GOT3 (cell line): ENCODE measurements at places on chromosomes 5 and 9.

- no peak for DNase-seq
These were observed at the start of gene CARD6 for GRCh38 chr5:40841068-40841805. Gene CARD6 (plus strand): TSS chr5:40841367. CDS start chr5:40841383, 16 bp downstream.

GRCh38 chr5:144361406-144361805 is 190.7 kb downstream of the KCTD16 start:
- no peak for DNase-seq

DNA sequence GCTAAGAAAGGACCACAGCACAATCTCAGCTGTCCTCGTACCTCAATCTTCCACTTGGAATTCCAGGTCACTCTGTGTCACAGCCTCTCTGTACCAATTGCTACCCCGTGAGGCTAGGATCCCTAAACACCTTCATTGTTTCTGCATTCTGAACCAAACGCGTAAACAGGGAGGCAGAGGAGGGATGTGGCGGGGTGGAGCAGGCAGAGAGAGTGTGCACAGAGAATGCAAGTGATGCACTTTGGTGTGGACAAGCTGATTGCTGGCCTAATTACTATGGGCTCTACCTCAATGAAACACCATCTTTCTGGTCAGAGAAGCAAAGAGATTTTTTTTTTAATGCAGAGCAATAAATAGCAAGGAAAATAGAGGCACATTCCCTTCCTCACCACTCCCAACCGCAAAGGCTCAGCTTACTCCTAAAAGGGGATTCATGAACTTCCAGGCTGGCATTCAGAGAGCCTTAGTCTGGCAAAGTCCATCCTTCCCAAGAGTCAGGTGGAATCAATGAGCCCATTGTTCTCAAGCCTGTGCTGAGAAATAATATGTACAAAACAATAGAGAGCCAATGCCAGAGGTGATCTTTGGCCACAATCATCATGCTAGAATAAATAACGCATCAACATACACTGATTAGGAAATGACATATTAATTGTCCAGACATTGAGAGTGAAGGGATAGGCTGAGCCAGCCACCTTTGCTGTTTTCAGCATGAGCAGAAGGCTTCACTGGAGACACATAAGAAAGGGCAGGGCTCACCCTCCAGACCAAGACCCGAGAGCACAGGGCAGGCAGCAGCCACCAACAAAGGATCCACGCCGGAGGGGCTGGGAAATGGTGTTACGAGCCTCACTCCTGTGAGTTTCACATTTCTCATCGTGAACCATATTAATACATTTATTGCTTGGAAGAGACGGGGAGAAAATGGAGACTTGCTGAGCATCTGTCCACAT is 278.8 kb downstream of the ENC1 start:
- DNase-seq, result no peak

DNA sequence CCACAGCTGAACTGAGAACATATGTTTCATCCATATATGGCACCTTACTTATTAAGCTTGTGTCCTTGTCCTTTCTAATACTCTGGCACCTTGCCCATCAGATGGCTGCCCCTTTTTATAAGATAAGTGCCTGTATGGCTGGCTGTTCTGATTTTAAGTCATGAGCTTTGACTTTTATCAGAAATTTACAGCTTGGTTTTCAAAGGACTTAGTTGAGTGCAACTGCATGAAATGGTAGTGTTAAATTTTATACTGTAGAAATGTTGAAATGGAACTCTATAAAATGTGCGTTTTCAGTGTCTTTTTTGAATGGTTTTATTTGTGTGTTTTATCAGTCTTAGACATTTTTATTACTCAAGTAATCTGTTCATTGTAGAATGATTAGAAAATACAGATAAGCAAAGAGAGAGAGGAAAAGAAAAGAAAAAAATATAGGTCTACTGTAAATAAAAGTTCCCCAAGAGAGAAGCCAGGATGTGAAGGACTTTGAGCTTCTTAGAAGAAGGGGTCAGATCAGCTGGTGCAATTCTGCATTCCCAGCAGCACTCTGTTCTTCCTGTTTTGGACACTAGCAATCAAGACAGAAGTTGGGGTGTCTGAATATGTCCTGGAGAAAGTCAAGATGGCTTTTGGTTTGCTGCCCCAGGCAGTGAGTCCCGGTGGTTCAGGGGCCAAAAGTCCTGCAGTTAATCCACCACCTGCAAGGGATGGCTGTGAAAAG is 38.9 kb downstream of the ARHGAP26 start:
- no peak for DNase-seq

- no peak for DNase-seq
These were observed 28.2 kb downstream of the SARDH start for GRCh38 chr9:133709691-133710571.

DNA sequence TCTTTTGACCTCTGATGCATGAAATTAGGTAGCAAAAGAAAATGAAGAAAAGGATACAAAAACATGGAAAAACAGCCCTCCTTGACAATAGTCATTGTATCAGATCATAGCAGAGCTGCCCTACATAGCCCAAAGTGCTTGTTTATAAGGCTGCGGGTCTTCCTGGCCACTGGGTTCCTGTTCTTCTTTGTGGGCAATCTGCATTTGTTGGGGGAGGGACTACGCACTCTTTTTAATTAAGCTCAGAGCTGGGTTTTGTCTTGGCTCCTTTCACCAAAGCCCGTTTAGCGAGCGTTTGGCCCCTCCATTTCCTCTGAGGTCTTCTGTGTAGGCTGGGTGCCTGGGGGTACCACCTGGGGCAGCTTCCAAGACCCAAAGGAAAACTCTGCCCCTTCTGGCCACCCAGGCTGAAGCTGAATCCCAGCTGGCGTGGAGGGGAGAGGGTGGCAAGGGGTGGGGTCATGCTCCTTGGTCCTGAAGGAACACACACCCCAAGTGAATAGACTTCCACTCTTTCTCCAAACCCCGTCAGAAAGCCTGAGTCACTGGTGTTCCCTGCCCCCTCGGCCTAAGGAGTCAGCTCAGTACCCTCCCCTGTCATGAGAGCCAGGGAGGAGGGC is 6.5 kb upstream of the PAX5 start:
- DNase-seq, result no peak

DNA sequence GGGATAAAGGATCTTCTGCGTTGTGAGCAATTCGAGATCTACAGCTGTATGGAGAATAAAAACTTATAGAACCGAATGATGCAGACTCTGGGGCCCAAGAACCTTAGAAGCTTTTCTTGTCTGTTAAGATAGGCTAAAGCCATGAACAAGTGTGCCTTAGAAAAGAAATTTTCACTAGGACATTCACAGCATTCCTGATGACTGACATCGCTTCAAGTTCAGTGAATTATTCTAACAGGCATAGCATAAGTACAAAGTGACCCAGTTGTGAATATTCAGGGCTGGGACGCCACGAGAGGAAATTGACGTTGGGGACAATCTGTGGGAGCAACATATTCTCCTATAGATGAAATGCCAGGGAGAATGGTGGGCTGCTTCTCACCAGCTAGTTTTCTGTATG is 32.0 kb upstream of the PANK3 start:
- DNase-seq, result no peak

GRCh38 chr9:92666236-92666635 is 3.7 kb downstream of the IPPK start:
- DNase-seq, result no peak

DNA sequence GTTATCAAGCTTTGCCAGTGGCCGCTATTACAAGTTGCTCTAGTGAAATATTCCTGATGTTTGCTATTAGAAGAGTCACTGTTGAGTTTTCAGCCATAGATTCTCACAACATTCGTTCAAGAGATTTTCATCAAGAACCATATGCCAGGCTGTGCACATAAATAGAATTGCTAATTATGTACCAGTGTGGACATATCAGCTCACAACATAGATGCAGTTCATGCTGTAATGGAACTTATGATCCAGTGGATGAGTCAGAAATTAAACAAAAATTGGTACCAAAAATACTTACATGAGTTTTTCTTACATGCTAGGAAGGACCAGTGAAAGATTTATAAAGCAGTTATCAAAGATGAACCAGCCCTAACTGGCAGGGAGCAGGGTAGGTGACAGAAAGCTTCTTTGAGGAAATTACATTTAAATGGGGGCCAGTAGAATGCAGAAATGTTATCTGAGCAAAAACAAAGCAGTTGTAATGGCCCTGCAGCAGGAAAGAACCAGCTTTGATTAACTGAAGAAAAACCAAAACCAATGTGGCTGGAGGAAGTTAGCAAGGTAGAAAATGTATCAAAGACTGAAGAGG is 404.2 kb downstream of the DNAH5 start:
- no peak for DNase-seq

DNA sequence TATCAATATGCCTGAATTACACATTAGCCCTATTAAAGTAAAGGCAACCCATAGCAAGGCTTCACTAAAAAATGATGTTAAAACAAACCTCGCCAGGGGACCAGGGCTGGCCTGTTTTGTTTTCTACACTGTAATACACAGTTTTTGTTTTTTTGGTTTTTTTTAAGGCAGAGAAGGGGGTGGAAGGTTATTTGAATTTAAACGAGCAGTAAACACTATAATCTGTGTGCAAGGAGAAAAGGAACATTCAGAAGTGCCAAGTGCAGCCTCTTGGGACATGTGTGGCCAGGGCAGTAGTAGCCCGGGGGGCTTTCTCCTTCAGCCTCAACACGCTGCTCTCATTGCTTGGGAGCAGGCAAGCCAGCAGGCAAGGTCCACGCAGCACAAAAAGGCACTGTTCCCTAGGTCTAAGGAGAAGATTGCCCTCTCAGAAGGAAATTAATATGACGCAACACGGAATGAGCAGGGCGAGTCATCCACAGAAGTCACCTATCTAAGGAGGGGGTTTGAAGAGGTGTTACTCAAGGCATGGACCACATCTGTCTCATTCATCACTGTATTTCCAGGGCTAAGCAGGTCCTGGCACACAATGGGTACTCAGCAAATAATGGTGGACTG is 16.2 kb downstream of the SIL1 start:
- no peak for DNase-seq

DNA sequence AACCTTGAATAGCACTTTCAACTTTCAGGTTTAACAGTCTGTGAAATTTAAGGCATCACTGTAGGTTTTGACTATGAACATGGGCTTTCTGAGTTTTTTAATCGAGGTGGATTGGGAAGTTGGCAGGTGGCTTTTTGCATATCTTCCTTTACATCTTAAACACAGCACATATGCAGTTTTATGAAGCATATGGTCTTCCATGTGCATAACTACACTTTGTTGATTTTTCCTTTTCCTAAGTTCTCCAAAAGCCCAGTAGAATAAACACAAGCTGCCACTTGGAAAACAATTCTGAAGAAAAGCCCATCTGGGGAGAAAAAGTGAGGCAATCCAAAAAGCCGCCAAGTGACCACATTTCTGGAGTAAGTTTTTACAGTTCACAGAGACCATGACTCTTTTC is 236.5 kb upstream of the IL12B start:
- DNase-seq, result no peak

DNA sequence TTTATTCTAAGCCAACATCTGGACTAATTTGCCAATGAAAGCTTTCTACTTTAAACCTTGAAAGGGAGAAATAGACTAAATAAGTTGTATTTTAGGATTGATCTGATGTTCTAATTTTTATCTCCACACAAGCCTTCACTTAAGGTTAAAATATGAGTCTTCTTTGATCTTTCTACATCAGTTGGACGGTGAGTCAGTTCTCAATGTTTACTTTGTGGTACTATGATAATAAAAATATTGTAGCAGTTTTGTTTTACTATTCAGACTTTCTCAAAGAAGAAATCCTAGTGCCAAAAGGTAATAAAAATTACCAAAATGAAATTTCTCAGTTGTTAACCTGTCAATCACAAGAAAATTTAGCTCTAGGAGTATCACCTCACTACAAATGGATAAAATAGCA is 203.5 kb upstream of the RGMB start:
- no peak for DNase-seq

DNA sequence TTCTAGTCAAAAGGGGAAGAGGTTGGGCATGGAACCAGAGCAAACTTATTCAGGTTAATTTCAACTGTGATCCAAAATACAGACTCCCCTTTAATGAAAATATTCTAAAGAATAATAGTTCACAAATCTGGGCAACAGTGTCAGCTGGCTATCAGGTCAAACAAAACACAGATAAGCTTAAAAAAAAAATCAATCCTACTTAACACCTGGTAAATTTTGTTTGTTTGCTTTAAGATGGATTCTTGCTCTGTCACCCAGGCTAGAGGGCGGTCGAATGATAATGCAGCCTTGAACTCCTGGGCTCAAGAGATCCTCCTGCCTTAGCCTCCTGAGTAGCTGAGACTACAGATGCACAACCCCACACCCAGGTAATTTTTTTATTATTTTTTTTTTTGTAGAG is 89.0 kb downstream of the UBAP2 start:
- no peak for DNase-seq

DNA sequence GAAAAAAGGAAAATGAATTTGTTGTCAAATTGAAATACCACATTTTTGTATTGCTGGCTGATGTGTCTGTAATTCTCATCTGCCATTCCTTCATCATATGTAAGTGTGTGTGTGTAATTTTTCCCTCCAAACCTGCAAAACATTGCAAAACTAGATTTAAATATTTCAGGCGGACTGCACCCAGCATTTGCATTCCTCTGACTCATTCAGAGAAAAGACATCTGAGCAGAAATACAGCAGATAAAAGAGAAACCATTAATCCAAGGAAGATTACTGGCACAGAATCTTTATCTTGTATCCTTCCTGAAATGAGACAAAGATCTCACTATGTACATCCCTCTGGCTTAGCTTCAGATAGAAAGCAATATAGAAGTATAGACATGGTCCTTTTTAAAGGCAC is 275.3 kb downstream of the TMEM38B start:
- DNase-seq, result no peak

GRCh38 chr5:177512736-177513380 is 3.2 kb upstream of the DOK3 start:
- DNase-seq, result no peak

DNA sequence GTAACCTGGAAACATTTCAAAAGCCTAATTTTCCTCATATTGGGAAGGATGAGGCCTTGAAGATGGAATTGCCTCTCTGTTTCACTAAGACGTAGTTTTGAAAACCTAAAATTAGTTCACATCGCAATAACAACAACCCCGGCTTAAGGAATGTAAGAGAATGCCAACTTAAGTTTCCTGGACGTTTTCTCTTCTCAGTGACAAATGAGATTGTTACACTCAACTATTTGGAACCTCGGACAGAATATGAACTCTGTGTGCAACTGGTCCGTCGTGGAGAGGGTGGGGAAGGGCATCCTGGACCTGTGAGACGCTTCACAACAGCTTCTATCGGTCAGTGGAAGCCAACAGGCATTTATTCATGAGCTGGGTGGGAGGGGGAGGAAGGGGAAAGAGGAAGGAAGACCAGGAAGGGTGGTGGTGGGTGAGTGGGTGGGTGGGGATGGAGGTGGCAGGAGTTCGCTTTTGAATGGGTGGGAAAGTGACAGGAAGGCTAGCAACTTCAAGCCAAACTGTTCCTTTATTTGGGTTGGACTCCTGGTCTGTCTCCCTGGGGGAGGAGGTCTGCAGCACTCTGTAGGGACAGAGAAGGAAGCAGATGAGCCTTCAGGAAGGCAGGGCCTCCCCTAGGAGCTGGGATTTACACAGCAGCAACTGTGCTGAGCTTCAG is 83.4 kb downstream of the TEK start:
- DNase-seq, result no peak

- no peak for DNase-seq
These were observed 3.6 kb upstream of the SPATA31E1 start for GRCh38 chr9:87878989-87879511.

GRCh38 chr9:27227192-27227591 is 69.8 kb downstream of the EQTN start:
- no peak for DNase-seq
